ENCODE measurements at places on chromosomes 16 and 17.
A peak's percentile ranks its signal among the peaks of the same experiment; 100 is the strongest.

- no peak for DNase-seq
Measured at GRCh38 chr17:17512866-17513265, 16.7 kb upstream of the RASD1 start.

DNA sequence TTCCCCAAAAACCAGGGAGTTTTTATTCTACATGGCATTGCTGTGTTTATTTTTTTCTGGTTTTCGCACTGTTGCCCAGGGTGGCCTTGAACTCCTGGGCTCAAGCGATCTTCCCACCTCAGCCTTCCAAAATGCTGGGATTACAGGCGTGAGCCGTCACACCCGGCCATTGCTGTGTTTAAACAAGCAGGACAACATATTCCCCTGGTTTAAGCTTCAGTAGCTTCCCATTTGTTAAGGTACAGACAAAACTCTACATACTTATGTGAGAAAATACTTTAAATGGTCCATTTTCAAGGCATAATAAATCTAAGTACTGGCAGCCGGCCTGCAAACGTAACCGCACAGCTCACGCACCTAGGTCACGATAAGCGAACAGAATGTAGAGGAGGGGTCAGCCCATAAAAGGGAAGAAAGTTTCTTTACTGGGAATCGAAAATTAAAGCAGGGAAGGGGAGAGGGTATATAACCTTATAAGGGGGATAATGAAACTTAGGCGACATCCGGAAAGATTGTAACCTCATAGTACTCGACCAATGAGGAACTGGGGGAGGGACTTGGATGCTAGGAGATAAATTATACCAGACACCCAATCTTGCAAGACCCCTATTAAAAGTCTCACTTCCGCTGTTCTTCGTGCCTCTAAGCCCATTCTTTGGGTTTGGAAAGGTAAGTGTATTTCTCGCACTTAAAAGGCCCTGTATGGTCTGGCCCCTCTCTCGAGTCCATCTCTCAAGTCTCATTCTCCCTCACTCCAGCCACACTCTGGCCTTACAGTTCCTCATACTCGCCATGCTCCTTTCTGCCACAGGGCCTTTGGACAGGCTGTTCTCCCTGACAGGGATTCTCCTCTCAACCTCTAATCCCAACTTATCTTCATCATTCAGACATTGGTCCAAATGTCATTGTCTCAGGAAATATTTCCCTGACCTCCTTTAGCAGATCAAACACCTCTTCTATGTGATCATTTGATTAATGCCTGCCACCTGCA, 59.2 kb downstream of the TEX14 start:
- DNase-seq, result peak; percentile 31

GRCh38 chr17:58189436-58190146, 2.9 kb upstream of the EPX start:
- no peak for DNase-seq

GRCh38 chr17:30443721-30444120, 33.5 kb upstream of the GOSR1 start:
- DNase-seq, result no peak

- no peak for DNase-seq
Measured at GRCh38 chr16:23876256-23876896, 40.6 kb downstream of the PRKCB start.

GRCh38 chr17:57294629-57295501, 38.5 kb downstream of the MSI2 start:
- DNase-seq, result peak; percentile 75

DNA sequence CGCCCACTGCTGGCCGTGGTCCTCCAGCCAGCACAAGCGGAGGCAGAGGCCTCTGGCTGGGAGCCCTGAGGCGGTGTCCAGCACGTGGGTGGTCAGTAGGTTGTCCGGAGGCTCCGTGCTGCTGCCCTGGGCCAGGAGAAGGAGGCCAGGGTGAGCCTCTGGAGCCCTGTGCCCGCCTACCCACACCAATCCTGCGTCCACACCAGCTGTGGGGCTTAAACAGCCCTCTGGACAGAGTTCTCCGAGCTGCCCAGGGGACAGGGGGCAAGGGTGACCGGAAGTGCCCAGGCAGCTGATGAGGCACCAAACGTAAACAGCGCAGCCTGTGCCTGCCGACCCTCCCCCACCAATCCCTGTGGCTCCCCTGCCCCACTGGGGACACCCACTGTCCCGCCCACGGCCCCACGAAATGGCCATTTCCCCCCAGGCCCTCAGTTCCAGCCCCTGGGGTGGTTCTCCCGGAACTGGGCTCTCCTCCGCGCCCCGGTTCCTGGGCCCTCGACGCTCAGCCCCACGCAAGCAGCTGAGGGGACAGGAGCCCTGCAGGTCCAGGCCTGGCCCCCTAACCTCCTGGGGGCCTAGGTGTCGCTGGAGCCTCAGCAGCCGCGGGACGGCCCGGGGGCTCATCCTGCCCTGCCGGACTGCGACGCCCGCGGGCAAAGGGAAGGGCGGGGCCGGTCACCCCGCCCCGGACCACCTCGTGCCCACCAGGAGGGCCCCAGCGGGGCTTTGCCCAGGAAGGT, 27.9 kb upstream of the DBNDD1 start:
- peak; percentile 35 for DNase-seq

DNA sequence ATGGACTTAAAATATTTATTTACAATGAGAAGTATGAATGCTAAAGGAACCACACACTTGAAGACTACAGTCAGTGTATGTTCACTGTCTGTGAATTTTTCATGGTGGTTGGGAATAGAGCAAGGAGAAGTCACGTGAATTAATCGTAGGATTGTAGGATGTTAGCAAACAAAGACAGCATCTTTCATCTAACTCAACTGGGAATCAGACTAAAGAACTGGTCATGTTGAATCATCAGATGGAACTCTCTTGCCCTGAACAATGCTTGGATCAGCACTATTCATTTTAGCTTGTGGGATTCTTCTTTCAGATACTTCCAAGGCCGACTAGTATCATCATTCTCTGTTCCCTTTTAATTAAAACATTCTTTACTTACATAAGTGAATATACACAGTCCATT, 18.1 kb downstream of the KCNJ2 start:
- no peak for DNase-seq

All from NCI-H1417 (cell line).